ENCODE measurements at places on chromosomes 16 and 17.
A peak's percentile ranks its signal among the peaks of the same experiment; 100 is the strongest.

DNA sequence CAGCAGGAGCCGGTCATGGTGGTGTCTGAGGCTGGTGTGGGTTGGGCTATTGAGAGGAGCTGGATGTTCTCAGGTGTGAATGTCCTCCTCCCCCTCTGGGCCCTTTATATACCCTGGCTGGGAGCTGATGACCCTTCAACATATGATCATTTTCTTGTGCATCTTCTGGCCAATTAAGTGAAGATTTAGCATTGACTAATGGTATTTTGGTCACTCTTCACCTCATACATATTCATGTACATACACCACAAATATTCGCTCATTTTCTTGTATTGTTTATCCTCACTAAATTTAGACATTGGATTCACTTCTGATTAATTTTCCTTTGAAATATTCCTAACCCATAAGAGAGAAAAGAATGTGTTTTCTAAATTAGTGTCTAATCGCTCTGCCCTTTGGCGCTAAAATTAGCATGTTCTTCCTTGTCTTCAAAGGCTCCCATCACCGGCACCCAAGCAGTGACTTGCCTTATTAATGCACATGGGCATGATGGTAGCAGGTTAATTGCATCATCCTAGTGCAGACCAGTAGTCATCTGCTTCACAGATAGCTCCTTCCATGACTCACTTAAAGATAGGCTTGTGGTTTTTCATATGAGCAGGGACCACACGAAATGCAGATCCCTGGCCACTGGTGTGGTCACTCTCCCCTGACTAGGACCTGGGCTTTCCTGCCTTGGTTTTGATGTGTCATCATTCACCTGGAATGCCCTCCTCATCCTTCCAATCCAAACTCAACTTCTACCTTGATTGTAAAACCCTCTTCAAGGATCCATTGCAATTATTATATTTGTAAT is at the start of gene KRTAP2-4:
Gene KRTAP2-4, minus strand, starts transcription at position 51 of the 796 bp plus-strand sequence. Its CDS starts 34 bp downstream, at position 17.
- no peak for DNase-seq

GRCh38 chr17:5705876-5706576 is 121.7 kb upstream of the NLRP1 start:
- DNase-seq: no peak

DNA sequence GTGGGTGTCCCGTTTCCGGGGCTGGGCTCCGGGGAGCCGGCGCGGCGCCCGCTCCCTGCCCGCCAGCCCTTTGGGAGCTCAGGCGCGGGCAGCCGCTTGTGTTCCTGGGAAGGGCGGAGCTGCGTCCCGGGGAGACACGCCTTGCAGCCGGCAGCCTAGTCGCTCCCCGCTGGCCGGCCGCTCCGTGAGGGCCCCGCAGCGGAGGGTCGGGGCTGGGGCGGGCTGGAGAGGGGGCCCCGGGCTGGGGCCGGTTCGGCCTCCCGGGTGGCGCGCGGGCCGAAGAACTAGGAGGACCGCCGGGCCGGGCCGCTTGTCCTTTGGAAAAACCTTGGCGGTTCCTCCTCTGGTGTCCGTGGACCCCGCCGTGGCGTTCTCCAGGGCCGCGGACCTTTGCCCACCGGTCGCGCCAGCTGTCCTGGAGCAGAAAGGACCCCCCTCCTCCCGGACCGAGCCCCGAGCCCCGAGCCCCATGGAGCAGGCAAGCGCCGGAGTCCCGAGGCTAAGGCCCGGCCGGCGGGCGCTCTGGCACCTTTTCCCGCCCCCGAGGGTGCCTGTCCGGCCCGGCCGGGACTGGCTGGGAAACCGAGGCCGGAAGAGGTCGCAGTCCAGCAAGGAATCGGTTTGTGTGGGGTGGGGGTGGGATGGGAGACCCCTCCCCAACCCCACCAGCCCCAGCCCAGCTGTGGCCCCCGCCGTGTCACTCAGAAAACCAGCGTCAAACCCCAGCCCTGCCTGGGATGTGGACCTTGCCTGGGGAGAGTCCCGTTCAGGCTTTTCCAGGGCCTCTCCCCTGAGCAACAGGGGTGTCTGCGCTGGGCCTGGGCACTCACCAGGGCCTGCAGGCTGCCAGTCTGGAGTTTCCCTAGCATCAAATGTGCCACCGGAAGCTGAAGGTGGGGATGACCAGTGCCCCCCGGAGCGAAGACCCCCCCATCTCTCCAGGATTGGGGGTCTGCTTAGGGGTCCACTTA is 6.8 kb upstream of the TBC1D3B start:
- DNase-seq: peak; percentile 58

DNA sequence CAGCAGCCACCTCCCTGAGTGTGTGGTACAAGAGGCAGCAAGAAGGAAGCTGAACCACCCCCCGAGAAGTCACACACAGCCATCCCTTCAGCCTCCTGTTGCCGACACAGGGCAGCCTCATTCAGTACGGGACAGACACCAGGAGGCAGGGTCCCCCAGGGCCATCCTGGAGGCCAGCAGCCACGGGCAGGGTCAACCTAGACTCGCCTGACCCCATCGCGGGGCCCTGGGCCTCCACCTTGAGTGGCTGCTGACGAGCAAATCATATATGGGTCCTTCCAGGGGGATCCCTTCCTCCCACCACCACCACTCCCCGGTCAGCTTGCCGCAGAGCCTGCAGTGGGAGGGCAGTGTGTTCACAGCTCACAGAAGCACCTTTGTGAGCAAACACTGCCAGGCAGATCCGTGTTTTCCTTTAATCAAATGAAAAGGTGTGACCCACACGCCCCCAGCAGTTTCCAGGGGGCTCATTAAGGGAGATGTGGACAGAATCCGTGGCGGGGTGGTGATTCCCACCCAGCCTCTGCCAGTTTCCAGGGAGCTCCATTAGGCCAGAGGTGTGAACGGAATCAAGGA is 5.6 kb upstream of the ACSF3 start:
- no peak for DNase-seq

GRCh38 chr16:82751020-82751419 is 124.3 kb downstream of the CDH13 start:
- no peak for DNase-seq

DNA sequence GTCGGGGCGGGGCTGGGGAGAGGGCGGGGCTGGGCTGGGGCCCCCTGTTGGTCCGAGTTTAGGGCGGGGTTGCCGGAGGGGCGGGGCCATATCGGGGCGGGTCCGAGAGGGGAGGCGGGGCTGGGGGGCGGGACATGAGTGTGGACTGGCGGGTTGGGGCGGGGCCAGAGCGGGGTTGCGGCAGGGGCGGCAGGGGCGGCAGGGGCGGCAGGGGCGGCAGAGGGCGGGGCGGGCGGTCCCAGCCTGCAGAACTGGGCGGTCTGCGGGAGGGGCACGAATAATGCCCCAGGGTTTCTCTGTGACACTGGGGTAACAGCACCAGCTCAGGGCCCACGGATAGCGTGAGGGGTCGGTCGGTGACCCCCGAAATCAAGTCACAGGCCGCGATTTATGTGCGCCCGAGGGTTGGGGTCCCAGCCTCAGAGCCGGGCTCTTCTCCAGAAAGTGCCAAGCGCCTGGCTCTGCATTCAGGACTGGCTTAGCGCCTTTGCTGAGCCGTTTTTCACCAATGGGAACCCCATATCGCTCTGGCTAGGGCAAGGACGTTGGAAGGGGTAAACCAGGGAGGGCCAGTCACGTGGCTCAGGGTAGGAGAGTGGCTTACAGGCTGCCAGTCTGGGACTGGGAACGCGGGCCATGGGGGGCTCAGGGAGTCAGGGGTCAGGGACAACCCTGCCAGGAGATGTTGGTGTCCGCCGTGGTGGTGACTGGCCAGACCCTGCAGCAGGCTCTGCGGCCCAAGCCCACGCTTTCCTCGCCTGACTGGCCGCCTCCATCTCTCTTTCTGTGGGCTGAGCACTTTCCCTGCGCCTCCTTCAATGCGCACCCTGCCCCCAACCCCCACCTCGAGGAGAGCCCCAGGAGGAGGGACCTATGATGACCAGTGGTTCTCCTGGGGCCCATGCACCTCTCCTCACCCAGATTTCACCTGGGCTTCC is 1.2 kb upstream of the METTL26 start:
- no peak for DNase-seq

GRCh38 chr17:61381537-61381936 is 18.1 kb upstream of the TBX2 start:
- DNase-seq: no peak

DNA sequence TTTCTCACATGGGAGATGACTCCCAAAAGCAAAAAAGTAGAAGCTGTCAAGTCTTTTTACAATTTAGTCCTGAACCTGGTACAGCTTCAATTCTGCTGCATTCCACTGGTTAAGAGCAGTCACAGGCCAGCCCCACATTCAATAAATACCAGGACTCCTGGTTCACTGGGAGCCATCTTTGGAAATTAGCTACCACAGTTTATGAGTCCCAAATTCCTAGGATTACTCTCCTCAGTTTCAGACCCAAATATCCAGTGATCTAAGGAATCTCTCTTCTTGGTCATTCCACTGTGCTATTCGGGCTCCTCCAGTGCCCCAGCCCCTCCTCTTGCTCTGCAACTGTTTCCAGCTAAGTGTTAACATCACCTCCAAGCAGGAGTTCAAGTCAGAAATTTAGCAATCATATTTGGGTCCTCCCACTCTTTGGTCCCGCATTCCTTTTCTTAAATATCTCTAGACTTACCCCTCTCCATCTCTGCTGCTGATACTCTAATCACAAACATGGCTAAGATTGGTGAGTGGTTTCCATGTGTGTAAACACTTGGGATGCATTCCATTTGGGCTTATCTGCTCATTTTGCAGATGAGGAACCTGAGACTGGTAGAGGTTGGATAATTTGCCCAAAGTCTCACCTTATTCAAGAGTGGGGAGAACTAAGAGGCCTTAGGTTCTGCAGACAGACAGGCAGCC is 9.6 kb upstream of the WIPF2 start:
- no peak for DNase-seq
